ENCODE measurements at places on chromosomes 11 and 22.

DNA sequence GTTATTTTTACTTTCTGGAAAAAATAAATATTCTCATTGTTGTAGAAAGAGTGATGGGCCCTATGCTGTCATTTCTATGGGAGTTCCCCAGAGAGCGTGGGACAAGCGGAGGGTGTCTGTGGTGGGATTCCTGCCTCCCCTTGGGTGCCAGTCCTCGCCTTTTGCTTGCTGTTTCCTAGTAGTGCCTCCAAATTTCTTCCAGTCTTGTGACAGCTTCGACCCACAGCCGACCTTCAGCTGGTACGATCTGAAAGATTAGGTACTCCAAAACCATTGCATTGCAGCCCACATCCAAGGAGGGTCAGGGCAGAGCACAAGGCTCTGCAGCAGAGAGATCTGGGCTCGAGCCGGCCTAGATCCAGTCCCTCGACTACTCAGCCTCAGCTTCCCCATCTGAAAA lies 58.9 kb upstream of the EMID1 start:
- DNase-seq: no peak

- no peak for DNase-seq
Observed at GRCh38 chr22:45254388-45254787, 13.7 kb upstream of the KIAA0930 start.

DNA sequence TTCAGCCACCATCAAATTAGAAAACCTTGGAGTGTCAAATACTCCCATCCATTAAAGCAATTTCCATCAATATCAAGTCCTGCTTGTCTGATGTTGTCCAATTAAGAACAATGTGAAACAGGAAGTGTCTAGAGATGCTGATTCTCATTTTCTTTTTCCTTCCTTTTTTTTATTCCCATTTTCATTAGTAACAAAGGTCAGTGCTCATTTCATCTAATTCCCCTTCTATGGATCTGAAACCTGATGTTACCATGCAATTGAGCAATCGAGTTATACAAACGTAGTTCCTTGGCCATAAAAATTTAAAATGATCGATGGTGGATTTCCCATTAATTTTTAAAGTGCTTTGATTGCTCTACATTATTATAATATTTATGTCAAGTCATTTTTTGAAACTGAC lies 330.6 kb upstream of the ZC3H12C start:
- no peak for DNase-seq

DNA sequence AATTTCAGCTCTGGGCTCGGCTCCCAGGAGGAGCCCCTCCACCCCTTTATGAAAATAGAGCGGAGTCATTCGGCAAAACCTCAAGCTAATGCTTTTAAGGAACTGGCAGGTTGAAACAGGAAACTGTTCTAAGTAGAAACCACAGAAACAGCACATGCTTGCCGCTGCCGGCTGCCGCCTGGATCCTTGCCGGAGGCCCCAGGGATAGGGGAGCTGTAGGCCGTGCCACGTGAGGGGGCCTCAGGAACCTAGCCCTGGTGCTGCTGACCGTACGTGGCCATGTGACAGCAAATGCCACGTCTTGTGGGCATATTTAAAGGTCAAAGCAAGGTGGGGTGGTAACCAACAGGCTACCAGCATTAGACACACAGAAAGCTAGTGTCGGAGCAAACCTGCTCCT lies 77.9 kb upstream of the TIMP3 start:
- DNase-seq: peak; percentile 96

GRCh38 chr11:67288198-67288451 lies 978 bp upstream of the ANKRD13D start:
- no peak for DNase-seq

GRCh38 chr11:18063862-18064434 lies 17.9 kb upstream of the TPH1 start:
- DNase-seq: no peak
